ENCODE measurements at places on chromosomes 4 and X.

DNA sequence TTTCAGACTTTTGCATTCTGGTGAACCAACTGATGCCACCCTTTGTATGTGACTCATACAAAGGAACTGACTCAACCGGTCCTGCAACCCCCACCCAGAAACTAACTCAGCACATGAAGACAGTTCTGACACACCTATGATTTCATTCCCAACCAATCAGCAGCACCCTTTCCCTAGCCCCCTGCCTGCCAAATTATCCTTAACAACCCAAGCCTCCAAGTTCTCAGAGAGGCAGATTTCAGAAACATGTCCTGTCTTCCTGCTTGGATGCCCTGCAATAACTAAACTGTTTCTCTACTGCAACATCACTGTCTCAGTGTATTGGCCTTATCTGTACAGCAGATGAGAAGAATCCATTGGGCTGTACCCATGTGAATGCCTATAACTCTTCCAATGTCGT lies 284.7 kb downstream of the CAMK2D start:
- DNase-seq: peak; percentile 22

DNA sequence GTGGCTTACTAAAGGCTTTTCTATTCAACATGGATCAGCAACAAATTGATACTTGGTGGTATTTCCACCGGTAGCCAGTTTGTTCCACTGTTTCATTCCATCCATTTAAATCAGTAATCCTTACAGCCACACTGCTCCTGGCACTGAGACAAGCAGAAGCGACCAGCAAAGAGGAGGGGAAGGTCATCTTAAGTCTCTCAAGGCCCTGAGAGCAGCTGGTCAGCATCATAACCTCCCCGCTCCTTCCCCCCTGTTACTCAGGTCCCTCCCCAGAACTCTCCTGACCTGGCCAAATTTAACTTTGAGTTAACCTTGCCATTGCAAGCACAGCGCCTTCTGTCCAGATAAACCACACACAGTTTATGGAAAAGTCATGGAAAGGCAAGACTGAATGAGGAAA lies 331.3 kb upstream of the KLF3 start:
- DNase-seq: no peak

DNA sequence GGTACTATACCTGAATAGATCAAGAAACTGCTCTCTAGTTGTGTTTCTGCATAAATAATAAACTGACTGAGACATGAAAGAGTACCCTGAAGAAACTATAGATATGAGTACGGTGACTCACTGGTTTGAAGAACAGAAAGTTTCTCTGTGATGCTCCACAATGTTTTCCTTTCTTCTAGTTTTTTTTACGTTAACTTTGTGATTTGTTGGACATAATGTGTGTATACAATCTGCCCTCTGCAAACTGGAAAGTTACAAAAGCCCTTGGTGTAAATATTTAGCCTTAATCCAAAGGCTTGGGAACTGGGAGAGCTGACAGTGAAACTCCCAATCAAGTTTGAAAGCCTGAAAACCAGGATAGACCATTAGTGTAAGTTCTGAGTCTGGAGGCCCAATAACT lies 31.6 kb upstream of the PAPSS1 start:
- no peak for DNase-seq

- DNase-seq: no peak
Measured at GRCh38 chrX:85993539-85994197, 53.7 kb downstream of the CHM start.

DNA sequence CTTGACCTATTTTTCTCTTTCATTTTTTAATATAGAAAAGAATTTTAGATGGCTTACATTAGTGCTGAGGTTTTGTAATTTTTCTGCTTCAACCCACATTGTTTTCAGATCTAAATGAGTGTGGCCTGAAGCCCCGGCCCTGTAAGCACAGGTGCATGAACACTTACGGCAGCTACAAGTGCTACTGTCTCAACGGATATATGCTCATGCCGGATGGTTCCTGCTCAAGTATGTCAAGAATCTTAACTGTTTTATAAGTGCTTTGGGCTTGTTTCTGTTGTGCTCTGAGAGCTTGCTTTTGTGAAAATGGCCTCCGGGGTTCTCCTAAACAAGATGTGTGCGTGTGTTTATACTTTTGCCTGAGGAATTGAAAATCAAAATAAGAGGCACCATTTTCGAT lies 41.6 kb downstream of the NPNT start:
- DNase-seq: no peak

DNA sequence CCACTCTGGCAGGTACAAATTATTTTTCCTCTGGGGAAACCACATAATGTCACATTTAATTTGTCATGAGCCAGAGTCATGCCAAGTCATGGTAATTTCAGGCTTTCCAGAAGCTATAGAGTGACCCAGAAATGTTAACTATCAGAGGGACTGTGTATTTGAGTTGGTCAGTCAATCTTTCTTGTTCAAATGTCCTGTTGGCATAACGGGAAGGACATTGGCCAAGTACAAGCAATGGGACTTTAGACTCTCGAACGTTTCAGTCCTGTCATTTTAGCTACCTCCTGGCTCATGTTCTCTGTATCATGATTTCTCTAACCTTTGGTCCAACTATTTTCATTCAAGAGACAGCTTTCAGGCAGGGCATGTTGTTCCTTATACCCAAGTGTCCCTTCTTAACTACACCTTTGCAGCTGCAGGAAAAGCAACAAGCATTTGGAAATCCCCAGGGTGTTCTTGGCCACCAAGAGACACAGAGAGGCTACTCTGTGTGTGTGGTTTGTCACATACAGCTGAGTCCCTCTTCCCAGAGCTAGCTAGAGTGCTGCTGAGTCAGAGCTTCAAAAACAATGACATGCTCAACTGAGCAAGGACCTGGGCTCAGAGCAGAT lies 142.6 kb downstream of the EGF start:
- no peak for DNase-seq

All from fibroblast of skin of right quadriceps (primary cell).